Stimulated activated CD8-positive, alpha-beta memory T cell treated with anti-CD3 and anti-CD28 coated beads, Interleukin-4, amount 100 ng/mL, for 24 hours (primary cell): ENCODE measurements at places on chromosomes 3 and 15.

GRCh38 chr3:178967177-178967532, 104.5 kb downstream of the ZMAT3 start:
- no peak for DNase-seq

DNA sequence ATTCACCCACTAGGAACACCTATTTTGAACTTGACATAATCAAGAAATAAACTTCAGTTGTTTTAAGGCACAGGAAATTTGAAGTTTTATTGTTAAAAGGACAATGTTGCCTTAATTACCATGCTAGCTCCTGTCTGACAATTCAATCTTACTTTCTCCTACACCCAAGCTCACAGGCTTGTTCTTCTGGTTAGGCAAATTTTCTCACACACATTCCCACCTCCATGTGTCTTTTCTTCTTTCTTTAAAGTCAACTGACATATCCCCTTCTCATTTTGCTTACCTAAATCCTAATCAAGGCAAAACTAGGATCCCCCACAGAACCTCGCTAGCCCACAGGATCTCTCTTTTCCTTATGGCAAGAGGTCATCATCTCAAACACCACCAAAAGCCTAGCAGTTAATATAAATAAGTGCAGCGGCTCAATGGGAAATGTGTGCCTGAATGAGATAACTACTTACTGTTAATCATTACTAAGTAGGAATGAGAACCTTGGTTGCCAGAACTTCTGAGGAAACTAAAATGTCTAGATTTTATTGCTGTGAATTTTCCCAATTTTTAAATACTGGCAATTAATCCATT, 189.3 kb downstream of the PLCH1 start:
- DNase-seq = no peak

GRCh38 chr3:22089284-22089683, 338.3 kb upstream of the ZNF385D start:
- DNase-seq = no peak

- DNase-seq = no peak
Observed at GRCh38 chr3:160136421-160136820, 88.8 kb upstream of the C3orf80 start.

GRCh38 chr3:148175214-148175613, 522.5 kb upstream of the AGTR1 start:
- no peak for DNase-seq

- DNase-seq = no peak
Observed at GRCh38 chr3:165549665-165550064, 287.6 kb downstream of the BCHE start.

DNA sequence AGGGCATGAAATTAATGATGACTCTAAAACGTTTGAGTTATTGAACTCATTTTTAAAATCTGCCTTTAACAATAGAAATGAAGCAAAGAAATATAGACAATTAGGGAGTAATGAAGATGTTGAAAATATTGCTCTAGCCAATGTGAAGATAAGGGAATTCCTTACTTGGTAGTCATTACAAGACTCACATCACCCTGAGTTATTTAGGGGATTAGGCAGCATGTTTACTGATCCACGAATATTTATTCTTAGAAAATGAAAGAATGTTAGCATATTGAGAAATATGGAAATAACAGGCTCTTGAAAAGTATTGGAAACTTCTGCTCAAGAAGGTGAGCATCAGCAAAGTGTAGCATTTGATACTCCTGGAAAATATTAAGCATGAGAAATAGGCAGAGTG, 398.1 kb upstream of the ARPP21 start:
- DNase-seq = no peak

GRCh38 chr3:195048059-195048905, 222.7 kb downstream of the XXYLT1 start:
- DNase-seq = no peak

DNA sequence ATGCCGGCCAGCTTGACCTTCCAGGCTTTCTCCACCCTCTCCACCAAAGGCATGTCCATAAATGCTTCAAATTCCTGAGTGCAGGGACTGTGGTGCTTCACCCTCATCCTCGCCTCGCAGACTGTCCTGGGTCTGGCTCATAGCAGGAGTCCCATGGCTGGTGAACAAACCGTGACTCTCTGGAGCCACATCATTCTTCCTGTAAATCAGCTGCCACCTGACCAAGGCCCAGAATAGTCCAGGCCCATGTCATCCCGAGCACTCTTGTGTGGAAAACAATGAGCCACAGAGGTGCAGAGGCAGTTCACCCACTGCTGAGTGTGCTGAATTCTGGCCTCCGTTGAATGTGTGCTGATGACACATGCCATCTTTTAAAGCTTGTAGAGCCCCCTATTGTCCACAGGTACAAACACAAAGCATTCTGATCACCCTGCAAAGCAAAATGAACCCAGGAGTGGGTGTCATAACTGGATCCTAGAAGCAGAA, 68.6 kb downstream of the ABHD5 start:
- no peak for DNase-seq

GRCh38 chr15:101052031-101052620, 133.0 kb downstream of the LRRK1 start:
- no peak for DNase-seq

DNA sequence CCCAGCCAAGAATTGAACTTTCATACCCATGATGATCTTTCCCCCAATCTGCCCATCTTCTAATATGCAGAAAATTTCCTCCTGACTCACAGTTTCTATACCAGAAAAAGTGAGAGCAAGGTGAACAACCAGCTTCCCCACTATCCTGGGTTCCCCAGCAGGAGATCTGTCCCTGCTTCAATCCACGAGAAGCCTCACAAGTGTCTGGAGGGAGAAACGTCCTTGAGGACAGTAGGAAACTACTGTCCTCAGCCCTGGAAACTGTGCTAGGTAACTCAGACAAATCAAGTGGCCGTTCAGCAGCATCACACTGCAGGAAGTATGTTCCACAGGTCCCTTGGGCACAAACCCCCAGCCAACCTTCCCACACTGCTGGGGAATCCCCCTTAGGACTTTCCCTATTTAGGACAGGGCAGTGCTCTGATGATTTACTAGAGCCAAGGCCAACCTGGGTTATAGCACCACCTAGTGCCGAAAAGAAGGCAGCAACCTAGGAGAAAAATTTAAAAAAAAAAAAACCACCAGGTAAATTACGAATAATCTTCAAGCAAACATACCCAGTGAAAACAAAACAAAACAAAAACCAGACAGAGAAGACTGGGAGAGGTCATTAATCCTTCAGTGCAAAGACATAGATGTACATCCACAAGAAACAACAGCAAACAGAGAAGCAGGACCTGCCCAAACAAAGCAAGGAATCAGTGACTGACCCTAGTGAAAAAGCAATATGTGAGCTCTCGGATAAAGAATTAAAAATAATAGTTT, 36.0 kb downstream of the MORC1 start:
- no peak for DNase-seq

DNA sequence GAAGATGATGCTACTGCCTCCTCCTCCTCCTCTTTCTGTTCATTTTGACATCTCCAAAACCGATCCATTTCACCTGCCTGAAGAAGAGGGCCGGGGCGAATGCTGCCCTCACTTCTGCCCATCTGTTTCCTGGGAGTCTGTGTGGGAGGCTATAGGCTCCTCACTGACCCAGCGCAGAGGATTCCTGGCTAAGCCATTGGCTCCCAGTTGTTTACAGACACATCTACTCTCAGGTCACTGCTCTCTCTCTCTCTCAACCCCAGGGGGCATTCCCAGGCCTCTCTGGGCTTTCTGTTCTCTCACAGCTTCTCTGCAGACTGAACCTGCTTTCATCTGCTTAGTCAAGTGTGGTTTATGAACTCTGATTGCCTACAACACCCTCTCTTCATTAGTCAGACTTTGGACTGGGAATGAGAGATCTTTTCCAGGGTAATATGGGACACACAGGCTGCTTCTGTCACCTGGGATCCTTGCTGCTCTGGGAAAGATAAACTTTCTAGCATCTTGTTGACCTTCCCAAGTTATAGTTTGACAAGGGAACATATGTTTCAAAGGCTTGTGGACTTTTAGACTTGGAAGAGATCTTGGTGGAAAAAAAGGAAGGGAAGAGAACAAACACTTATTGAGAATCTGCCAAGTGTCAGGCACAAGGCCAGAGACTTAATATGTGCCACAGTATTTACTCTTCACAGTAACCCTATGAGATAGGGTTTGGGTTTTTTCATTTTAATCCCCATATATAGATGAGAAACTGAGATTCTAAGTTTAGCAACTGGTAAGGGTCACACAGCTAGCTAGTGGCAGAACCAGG, 30.2 kb upstream of the USP3 start:
- DNase-seq = no peak

GRCh38 chr3:99856437-99857220, 39.0 kb downstream of the CMSS1 start:
- DNase-seq = no peak

GRCh38 chr3:160856450-160856849, 100.4 kb downstream of the PPM1L start:
- DNase-seq = no peak

DNA sequence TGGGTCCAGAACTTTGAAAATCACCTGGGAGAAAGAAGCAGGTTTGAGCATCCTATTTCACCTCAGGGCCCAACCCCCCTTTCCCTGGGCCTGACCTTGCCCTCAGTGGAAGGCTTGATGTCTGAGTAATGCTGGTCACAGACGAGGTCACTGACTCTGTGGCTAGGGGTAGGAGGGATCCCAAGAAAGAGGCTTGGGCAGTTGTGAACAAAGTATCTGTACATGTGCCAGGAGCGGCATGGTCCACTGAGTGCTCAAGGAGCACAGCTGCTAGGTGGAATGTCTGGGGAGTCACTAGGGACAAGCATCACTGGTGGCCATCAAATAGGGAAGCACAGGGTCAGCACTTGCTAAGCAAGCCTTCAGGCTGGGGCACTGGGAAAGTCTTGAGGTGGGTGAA, 7.3 kb downstream of the CCDC71 start:
- no peak for DNase-seq

DNA sequence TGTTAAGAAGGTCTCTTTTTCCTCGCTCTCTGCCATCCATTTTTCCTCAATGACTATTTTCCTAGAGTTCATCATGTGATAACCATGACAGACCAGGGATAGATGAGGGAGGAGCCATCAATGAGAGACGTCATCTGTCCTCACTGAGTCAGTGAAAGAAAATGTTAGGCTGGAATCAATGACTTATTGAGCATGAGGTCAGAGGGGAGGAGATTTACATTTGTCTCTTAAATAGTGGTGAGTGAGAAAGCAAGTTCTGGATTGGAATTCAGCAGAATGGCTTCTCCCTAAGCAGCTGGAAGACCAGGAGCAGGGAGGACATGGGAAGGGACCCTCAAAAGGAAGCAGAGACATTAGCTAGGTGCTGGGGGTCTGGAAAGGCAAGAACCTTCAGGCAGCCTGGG, 28.2 kb upstream of the USP3 start:
- no peak for DNase-seq

- DNase-seq = no peak
Observed at GRCh38 chr3:30141178-30141581, 465.2 kb upstream of the TGFBR2 start.

DNA sequence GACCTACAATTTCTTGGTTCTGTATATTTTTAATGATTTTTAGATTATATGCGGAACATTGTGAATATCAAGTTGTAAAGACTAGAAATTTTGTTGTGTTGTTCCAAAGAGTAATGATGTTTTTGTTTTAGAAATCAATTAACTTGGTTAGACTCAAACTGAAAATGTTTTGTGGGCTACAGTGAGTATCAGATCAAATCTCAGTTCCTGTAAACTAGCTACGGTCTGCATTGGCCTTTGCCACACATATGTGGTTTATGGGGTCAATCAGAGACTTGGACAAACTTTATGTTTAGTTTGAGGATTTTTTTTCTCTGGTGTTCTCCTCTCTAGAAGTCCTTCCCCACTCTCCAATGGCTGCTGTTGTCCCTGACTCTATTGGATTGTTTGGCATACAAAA, 308.0 kb upstream of the THRB start:
- DNase-seq = no peak
